CD4-positive, alpha-beta T cell treated with Interleukin-4 for 1 hour (primary cell): ENCODE measurements at places on chromosomes 7 and 10.

DNA sequence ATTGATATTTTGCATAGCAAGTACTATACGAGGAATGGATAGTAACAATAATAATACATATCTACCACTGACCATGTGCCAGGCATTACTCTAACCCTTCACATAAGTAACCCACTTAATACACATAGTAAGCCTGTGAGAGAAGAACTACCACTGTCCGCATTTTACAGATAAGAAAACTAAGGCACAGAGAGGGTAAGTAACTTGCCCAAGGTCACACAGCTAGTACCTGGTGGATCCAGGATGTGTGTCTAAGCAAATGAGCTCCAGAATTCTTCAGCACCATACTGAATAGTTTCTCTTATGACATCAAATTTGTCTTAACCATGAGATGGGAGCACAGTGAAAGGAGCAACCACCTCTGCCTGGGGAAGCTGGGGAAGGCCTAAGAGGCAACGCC, 10.2 kb downstream of the CRTAC1 start:
- DNase-seq, result no peak

- DNase-seq, result no peak
Observed at GRCh38 chr7:103025341-103025740, 49.3 kb downstream of the FBXL13 start.

DNA sequence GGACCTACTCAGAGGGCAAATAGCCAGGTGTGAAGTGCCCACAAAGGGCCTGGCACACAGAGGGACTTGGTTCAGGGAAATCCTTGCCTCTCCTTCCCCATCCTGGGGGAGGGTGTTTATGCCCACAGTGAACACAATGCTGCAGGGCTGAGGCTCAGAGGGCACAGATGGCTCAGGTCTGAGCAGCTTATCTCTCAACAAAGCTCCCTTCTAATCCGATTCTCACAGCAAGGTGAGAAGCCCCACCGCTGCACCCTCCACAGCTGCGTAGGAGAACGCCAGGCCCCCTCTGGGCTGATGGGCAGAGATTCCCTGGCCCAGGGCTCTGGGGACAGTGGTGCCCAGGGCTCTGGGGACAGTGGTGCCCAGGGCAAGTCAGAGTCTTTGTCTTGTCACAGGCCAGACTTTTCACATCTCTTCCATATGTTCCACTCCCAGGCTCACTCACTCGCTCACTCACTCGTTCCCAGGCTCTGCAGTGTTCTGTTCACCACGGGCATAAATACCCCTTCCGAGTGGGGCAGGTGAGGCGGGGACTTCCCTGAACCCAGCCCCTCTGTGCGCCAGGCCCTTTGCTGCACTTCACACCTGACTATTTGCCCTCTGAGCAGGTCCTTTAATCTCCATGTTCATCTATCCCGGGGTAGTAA, 8.7 kb upstream of the CDHR1 start:
- DNase-seq, result no peak

- no peak for DNase-seq
Observed at GRCh38 chr10:121169406-121169805, 318.2 kb downstream of the WDR11 start.

- no peak for DNase-seq
Observed at GRCh38 chr10:491667-492424, 197.6 kb downstream of the DIP2C start.

- DNase-seq, result no peak
Observed at GRCh38 chr7:122301858-122302760, 2.4 kb downstream of the FEZF1 start.

GRCh38 chr7:107933386-107934013, 42.5 kb downstream of the DLD start:
- DNase-seq, result no peak
